ENCODE measurements at places on chromosomes 5 and 9.

- DNase-seq: no peak
Measured at GRCh38 chr5:89230178-89230577, 347.2 kb upstream of the MEF2C start.

GRCh38 chr5:140258016-140258415, 44.9 kb downstream of the PFDN1 start:
- no peak for DNase-seq

DNA sequence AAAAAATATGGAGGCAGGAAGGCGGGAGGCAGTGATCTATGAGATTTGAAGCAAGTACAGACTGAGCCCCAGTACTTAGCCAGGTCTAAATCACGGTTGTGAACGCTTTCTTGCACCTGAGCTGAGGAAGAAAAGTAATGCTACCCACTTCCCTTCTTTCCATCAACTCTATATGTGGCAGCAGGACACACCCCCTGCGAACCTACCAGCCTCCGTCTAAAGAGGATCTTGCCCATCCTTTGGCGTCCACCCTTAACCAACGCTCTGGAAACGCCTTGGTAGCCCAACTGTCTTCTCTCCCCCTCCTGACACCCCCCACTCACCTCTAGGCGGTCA, 545 bp downstream of the HMGCS1 start:
- no peak for DNase-seq

- DNase-seq: no peak
Measured at GRCh38 chr5:55591686-55592085, 56.9 kb upstream of the PLPP1 start.

DNA sequence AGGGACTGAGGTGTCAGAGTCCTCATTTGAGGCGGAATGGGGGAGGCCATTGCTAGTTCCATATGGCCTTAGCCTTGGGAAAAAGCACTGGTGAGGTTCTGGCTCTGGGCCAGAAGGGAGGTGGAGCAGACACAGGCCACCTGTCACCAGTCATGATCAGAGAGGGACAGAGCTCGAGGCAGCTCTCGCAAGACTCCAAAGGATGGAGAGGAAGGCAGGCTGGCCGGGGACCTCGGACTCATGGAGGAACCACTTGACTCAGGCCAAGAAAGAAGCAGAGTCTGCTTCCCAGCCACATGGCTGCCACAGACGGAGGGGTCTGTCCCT, 29.2 kb upstream of the NSMF start:
- no peak for DNase-seq

Measured in posterior cingulate gyrus (tissue), 11 donors.